Foreskin melanocyte (primary cell): ENCODE measurements at places on chromosomes 1 and 21.

DNA sequence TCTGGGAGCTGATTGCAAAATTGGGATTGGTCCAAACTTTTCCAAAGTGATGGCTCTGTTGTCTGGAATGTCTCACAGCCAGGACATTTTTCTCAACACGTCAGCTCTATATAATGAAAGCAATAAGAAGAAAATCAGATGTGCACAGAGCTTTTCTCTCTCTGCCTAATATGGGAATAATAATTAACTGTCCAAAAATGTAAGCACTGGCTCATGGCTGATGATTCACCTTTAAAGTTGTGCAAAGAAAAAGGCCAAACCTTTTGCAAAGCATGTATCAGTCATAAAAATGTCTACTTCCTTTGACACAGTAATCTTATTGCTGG lies 30.4 kb downstream of the ZNF281 start:
- DNase-seq, result no peak

- DNase-seq, result peak; percentile 67
Measured at GRCh38 chr1:94876362-94876761, 50.5 kb downstream of the CNN3 start.

DNA sequence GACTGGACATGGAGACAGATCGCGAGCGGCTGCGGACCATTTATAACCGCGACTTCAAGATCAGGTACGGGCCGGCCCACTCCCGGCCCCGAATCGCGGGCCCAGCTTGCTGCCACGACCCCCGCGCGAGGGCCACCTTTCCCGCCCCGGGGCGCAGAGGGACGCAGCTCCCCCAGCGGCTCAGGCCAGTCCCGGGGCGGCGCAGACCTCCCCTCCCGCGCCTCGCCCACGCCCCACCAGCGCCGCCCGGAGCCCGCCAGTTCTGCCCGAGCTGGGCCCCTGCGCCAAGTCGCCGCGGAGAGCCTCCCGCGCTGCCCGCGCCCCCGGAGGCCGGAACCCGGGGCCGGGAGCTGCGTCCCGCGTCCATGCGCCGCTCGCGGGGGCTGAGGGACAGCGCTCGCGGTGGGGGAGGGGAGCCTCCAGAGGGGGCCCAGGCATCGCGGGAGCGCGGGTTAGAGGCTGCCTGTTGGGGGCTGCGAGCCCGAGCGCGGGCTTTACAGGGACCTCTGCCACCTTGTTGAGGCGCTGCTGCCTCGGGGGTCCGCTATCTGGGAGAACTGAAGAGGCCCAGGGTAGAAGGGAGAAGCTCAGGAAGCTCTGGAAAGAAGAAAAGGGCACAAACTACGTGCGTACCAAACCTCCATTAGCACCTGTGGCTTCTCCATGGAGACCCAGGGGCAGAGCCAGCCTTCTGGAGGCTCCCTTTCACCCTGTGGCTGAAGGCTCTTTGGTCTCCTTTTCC lies 698 bp downstream of the MOV10 start:
- DNase-seq, result no peak

GRCh38 chr1:237070519-237070918 lies 28.5 kb downstream of the RYR2 start:
- no peak for DNase-seq

DNA sequence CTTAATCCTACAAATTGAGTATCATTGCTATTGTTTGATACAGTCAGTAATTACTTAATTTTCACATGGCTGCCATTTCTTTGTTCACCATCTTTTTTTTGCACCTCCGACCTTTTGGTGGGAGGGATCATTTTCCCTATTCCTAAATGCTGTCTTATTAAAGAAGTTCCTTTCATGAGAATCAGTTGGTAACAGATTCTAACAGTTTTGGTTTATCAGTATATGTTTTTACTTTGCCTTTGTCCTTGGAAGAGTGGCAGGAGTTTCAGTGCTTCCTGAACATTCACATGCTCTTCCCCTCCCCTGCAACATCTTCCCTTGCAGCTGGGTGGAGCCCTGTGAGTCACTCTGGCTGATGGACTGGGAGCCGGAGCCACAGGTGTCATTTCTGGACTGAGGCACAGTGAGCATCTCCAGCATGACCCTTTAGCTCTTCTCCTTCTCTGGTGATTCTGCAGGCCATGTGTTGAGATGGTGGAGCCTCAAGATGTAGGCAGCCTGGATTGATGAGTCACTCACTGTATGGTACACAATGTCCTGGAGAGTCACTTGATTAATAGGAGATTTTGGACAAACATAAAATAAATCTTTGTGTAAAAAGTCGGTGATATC lies 217.7 kb downstream of the URB2 start:
- peak; percentile 24 for DNase-seq

- no peak for DNase-seq
Measured at GRCh38 chr1:234000557-234001041, 96.1 kb downstream of the SLC35F3 start.

DNA sequence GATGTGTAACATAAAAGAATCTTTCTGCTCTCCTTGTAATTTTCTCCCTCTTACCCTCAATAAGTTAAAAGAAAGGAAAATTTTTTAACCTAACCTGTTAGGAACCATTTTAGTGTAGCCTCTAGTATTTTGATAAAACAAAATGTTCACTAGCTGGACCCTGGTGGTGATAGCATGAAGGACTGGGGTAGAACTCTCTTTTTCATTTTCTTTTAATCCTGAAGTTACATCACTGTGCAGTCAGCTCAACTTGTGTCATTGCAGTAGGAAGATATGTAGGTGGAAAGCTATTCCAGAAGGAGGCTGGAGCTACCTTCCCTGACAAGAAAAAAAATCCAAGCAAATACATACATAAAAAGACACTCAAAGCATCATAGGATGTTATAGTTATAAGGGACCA lies 39.3 kb downstream of the NFIA start:
- no peak for DNase-seq

- no peak for DNase-seq
Measured at GRCh38 chr1:235450886-235451483, 53.3 kb downstream of the B3GALNT2 start.

DNA sequence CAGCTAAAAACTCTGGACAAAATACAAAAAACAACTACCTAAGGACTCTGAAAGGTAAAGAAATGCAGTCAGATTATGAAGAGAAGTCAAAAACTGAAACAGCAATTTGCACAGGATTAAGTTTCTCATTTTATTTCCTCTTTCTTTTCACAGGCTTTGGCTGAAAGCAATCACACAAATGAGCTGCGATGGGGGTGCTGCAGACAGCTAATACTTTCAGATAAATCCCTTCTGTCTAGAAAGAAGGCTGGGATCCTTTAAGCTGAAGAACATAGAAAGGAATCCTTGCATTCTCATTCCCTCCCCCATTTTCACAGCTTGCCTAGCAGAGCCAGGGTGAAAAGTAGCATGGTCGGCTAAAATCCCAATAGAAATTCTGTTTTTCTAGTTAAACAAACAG lies 32.0 kb upstream of the PRDX6 start:
- DNase-seq, result no peak

DNA sequence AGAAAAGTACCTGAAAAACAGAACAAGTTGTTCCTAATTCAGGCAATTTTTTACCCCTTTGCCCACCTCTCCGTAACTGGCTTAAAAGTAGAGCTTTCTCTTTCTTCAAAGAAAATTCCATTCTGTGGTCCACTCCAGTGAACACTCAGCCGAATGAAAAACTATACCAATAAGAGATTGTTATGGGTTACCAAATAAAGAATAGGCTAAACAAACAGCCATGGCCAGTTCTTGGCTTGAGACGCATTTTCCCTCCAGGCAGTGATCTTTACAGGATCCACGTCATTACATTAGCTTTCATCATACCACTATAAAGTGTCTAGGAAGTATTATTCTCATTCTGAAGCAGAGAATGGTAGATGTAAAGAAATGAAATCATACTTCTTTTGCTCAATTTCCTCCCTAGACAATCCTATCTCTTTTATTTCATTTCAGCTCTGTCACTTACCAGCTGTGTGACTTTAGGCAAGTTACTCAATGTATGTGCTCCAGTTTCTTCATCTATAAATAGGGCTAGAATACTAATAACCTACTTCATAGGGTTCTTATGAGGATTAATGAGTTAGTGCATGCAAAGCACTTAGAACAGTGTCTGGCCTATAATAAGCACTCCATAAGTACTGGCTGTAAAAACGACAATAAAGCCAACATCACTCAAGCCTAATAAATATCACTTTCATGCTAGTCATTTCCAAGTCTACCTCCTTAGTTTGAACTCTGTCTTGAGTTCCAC lies 26.5 kb upstream of the TRIM45 start:
- peak; percentile 80 for DNase-seq

GRCh38 chr21:34611528-34611927 lies 3.4 kb downstream of the RCAN1 start:
- DNase-seq, result no peak
